ENCODE measurements at places on chromosomes 7 and 10.

GRCh38 chr10:101135141-101136006, 4.3 kb downstream of the TLX1 start:
- DNase-seq, result no peak

GRCh38 chr10:110556969-110557601, 10.4 kb upstream of the SMC3 start:
- peak; percentile 76 for DNase-seq

- DNase-seq, result no peak
These were observed 52.4 kb downstream of the ABCB1 start for GRCh38 chr7:87548123-87548919.

DNA sequence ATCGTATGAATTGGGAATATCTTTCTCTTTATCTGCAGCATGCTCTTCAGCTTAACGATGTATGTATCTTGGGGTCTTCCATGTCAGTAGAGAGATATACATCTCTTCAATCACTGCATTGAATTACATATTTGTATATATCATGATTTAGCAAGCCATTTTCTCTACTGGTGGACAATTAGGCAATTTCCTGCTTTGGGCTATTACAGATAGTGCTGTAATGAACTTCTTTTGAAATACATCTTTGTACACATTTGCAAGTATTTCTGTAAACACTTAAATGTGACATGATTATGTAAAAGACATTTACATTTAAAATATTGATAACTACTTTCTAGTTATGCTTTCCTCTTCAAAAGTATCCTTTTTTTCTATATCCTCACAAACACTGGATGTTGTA, 199.0 kb downstream of the PPP1R9A start:
- no peak for DNase-seq

DNA sequence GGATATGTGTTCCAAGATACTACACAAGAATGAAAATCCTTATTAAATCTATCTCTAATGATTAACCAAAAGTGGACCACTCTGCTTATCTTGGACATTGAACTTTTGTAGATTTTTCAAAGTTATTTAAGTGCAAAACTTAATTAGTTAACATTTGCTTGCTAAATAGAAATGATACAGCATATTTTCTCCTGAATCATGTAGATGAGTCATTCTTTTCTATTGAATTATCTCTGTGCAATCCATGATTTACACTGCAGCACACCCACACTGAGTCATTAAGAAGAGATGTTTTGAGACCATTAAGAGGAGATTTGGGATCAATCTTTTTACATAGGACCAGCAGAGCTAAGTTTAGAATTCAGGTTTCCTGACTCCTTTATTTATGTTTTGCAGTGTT, 6.6 kb upstream of the ABCC2 start:
- peak; percentile 18 for DNase-seq

- DNase-seq, result no peak
These were observed 7.4 kb upstream of the NRCAM start for GRCh38 chr7:108463613-108464012.

- no peak for DNase-seq
These were observed 227.5 kb upstream of the YAE1 start for GRCh38 chr7:39338716-39339115.

DNA sequence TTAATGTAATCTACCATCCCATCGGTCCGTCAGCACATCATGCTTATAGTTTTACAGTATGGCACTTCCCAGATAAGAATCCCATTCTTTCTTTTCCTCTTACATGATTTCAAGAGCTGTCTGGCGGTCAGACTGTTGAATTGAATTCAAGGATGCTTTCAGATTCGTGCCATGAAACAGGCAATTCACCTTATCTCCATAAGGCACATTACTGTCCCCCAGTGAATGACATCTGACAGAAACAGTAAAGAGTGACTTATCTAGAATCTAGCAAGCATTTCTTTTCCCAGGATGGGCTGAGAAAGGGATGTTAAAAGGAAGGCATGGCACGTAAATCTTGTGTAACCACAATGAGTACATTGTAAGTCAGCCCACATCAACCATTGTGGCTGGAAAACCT, 61.1 kb upstream of the SEM1 start:
- DNase-seq, result no peak

DNA sequence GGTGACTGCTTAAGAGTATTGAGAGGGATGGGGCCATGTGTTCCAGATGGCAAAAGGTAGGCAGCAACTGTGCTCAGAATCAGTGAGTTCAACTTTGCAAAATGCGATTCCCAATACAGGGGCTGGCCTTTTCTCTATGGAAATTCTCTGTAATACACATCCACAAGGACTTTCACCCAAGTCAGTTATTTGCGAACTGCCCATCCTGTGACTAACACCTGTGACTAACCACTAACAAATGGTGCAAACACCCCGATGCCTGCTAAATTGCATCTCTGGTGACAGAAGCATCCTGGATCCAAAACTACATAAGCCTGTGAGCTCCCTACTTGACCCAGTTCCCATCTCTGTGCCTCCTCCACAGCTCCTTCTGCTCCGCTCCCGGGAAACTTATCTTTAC, 9.0 kb upstream of the CUZD1 start:
- DNase-seq, result no peak

DNA sequence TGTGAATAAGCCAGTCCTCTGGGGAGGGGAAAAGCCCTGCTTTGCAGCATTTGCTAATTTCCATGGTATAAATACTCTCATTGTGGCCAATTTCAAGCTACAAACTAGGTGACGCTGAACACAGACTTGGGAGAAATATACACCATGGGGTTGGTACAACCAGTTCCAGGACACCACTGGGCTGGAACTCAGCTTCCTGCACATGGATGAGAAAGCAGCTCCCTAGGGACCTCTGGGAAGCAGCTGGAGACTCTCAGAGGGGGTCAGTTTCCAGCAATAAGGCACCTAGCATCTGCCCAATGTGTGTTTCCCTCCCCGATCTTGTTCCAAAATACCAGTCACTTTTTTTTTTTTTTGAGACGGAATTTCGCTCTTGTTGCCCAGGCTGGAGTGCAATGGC, 56.8 kb upstream of the WDR11 start:
- DNase-seq, result no peak

GRCh38 chr10:16674147-16674703, 143.0 kb downstream of the RSU1 start:
- DNase-seq, result no peak

- DNase-seq, result no peak
These were observed 11.3 kb upstream of the SLC25A28 start for GRCh38 chr10:99631496-99631895.

DNA sequence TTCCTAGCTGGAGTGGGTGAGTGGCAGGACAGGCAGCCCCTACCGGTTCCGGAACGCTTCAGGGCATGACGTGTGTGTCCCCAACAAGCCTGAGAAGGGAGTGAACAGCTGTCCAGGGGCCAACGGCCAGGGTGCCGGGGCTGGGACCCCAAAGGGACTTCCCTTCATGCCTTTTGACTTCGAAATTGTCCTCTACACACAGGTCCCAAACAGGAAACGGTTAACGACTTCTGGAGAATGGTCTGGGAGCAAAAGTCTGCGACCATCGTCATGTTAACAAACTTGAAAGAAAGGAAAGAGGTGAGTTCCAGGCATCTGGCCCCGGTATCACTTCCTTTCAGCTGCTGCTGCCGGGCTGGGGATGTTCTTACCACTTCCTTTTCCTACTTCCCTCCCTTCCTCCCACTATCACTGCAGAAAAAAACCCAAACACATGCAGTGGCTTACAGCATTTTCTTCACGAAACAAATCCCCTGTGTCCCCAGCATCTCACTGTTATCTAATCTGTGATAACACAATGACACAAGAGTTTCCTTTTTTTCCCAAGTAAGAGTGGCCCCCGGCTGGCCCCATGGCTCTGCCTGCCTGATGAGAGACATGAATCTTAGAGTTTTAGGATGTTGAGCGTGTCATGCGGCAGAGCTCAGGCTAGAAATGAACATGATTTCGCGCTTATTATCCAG, 63.2 kb downstream of the MKI67 start:
- peak; percentile 78 for DNase-seq

GRCh38 chr7:90988996-90989765, 275.1 kb upstream of the FZD1 start:
- no peak for DNase-seq

DNA sequence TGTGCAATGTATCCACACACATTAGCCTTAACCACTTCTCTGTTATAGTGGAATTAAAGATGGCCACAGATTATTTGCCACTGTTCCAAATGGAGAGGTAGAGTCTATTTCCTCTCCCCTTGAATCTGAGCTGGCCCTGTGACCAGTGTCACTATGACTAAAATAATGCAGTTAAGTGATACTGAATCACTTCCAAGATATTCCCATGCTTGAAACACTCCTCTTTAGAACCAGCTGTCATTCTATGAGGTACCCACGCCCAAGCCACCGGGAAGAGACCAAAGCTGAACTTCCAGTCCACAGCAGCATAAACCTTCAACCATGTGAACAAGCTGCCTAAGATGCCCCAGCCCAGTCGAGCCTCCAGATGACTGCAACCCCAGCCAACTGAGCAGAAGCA, 2.1 kb upstream of the DHX32 start:
- DNase-seq, result no peak

DNA sequence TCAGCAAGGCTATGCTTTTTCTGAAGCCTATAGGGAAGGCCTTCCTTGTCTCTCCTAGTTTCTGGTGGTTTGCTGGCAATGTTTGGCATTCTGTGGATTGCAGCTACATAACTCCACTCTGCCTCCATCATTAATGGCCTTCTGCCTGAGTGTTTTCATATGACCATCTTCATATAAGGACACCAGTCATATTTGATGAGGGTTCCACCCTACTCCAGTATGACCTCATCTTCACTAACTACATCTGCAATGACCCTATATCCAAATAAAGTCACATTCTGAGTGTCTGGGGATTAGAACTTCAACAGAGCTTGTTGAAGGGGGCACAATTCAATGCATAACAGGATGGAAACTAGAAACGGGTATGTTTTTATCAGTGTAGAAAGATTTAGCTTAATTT, 22.1 kb downstream of the CAV1 start:
- no peak for DNase-seq

DNA sequence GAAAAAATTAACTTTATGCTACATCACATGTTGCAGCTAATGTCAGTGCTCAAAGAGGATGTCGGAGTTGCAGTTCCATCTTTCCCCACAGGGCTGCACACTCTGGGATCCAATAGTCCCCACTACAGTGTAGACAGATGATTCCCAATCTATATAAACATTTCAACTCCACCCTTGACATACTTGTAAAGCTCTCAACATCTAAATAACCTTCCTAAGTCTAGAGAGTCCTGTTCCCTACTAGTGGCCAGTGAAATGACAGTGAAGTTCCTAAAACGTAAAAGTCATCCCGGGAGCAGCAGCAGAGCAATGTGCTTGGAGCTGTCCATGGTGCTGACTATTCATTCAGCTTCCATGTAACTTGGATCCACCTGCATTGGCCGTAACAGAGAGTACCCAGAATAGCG, 145.1 kb downstream of the GRM8 start:
- DNase-seq, result peak; percentile 43

DNA sequence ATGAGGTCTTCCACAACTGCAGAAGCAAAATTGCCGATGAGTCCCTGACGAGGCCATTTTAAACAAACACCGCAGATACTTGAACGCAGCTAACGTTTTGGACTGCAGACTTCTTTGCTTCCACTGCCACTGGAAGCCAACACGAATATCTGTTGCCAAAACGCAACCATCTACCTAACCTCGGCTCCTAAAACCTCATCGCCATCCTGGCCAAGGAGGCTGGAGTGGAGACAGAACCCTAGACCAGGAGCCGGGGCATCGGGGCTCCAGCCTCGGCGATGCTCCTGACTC, 493 bp downstream of the WDR91 start:
- DNase-seq, result peak; percentile 22

- DNase-seq, result no peak
These were observed 76.9 kb downstream of the NRP1 start for GRCh38 chr10:33257439-33258080.

DNA sequence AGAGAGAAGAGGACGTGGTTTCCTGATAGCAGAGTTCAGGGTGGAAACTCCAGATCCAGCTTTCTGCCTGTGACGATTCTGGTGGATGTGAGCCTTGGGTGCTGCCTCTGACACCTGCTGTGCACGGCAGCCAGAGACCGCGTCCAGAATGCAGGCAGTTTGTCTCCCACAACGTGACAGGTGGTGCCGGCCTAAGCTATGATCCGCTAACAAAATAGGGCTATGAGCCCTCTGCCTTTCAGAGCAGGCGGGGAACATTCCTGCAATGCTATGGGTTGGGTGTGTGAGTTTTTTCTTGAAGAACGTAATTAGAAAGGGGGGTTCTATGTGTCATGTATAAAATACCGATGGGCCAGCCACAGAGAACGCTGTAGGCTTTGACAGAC, 297.3 kb upstream of the PRKCQ start:
- no peak for DNase-seq

DNA sequence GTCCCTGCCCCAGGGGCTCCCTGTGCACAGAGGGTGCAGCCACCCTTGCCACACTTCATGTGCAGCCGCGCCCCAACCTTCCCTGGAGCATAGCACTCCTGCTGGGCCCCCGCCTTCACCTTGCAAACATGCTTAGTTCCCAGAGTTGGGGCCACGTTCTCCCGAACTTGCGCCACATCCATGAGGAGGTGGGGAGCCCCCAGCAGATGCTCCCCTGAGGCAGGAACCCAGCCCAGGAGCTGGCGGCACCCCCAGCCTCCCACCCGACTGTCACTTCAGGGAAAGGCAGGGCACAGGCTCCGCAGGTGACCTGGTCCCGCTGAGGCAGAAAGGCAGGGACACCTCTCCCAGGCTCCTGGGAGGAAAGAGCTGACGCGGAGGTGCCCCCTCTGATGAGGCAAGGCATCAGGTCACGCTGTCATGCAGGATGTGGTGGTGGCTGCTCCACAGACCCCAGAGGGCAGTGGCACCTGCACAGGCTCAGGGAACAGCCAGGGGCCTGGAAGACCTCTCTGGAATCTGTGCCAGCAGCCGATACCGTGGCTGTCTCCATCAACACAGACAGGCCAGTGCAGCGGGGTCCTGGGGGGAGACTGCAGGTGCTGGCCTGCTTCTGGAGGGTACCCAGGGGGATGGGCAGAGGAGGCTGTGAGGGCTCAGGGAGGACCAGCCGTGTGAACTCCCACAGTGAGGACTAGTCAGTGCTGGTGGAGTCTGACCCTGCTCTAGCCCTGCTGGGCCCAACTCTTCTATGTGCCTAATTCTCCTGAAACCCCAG, 221.3 kb downstream of the MAD1L1 start:
- DNase-seq, result no peak

- DNase-seq, result no peak
These were observed 434.5 kb downstream of the CCSER2 start for GRCh38 chr10:84762754-84763394.

GRCh38 chr7:151859111-151859947, 17.6 kb downstream of the PRKAG2 start:
- DNase-seq, result no peak

DNA sequence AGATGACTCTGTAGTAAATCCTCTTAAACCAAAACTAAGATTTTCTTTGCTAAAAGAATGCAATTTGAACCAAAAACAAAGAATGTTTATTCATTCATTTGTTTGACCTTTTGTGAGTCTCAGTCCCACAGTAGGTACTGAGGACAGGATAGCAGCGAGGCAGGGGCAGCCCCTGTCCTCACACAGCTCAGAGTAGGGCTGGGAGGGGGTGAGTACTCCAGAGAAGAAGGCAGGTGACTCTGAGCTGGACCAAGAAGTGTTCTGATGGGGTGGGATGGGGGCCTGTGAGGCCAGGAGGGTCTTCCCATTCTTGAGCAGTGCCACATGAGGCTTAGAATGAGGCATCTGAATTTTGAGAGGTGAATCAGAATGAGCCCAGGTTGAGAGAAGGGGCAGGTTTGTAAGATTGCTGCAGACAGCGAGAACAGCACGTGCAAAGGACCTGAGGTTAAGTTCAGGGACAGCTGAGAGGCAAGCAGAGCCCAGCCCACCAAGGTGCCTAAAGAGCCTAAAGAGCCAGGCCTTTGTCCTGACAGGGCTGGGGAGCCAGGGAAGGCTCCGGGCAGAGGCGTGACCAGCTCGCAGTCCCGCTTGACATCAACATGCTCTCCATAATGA, 56.9 kb upstream of the CHST15 start:
- DNase-seq, result no peak

All from activated CD4-positive, alpha-beta T cell treated with anti-CD3 and anti-CD28 coated beads, Interleukin-2, Interleukin-6, amounts not matched to agents 100 ng/mL and 50 ng/mL, durations not matched to agents 16 hours and 8 hours (primary cell).